DMS79 (cell line): ENCODE measurements at places on chromosomes 5 and 9.

DNA sequence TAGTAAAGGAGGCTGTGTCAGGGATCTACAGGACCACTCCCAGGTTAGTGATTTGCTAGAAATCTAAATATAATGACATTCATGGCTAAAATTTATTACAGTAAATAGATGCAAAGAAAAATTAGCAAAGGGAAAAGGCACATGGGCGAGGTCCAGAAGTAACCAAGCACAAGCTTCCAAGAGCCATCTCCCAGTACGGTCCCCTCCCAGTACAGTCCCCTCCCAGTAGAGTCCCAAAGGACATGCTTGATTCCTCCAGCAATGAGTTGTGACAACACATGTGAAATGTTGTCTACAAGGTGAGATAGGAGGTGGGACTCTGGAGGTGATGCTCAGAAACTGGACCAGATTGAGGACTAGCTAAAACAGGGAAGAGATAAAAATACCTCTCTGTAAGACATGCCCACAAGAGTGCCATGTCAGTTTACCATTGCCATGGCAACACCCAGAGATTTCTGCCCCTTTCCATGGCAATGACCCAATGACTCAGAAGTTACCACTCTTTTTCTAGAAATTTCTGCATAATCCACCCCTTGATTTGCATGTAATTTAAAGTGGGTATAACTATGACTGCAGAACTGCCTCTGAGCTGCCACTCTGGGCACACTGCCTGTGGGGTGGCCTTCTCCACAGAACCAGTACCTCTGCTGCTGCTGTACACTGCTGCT, 27.9 kb upstream of the CEMIP2 start:
- no peak for DNase-seq

GRCh38 chr5:64585646-64586045, 79.8 kb downstream of the RGS7BP start:
- DNase-seq: no peak

- no peak for DNase-seq
Measured at GRCh38 chr5:171633776-171634470, 151.7 kb upstream of the SMIM23 start.

DNA sequence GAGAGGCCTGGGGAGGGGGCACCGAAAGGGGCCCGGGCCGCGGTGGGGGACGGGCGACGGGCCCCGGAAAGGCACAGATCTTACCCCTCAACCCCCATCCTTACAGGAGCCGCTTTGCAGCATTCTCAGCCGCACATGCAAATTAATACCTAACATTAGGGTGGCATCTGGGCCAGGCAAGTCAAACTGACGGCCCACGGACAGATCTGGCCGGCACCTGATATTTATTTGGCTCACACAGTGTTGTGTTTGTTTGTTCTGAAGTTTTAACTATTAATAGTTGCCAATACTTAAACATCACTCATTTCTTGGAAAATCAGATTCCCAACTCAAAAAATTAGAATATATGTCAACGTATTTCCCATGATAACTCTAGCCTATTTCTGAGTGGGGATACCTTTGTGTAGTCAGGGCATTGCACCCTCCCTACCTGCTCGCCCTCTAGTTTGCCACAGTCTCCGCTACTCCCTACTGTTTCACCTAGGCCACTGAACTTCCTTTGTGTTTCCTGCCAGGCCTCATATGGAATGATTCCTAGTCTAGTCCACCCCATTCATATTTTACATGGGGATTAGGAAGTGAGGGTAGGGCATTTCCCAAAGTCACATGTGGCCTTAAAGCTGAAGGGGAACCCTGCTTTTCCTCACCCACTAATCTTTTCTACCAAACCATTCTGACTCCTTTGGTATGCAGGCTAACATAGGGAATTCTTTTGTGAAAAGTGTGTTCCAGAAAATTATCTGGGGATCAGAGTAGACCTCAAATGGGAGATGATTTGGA, 71.9 kb upstream of the LARP1 start:
- no peak for DNase-seq

DNA sequence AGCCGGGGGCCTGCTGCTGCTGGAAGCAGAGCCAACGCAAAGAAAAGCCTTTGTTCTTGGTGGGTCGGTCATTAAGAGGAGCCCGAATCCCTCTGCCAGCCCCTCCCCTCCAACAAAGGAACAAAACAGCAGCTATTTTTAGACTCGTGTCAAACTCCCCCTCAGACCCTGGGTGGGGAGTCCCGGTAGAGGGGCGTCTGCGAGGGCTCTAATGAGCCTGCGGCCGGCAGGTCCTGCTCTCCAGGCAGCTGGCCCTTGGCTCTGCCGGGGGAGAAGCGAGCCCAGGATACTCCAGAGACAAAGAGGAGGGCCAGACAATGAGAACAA, 114.0 kb downstream of the LHX2 start:
- DNase-seq: peak; percentile 11

- DNase-seq: no peak
Measured at GRCh38 chr9:116437411-116438370, 249.4 kb upstream of the TRIM32 start.

- DNase-seq: peak; percentile 1
Measured at GRCh38 chr5:95283761-95284571, 928 bp downstream of the MCTP1 start.

DNA sequence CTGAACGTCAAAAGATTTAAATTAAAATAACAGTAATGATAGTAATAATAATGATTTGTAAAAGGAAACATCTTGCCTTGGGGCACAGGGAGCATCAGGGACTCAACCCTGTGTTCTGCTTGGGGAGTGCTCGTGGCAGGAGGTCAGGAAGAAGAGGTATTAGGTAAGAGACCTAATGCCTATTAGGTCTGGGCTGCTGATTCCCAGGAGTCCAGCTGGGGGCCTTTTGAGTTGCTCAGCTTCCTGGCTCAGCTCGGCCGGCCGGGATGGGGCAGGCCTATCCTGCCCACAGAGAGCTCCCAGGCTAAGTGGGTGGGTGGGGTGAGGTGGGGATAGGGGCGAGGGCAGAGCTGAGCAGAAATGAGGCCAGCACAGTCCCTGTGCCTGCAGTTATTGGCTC, 17.5 kb downstream of the LMX1B start:
- DNase-seq: no peak

- DNase-seq: no peak
Measured at GRCh38 chr5:145056800-145057199, 778.3 kb downstream of the PRELID2 start.

DNA sequence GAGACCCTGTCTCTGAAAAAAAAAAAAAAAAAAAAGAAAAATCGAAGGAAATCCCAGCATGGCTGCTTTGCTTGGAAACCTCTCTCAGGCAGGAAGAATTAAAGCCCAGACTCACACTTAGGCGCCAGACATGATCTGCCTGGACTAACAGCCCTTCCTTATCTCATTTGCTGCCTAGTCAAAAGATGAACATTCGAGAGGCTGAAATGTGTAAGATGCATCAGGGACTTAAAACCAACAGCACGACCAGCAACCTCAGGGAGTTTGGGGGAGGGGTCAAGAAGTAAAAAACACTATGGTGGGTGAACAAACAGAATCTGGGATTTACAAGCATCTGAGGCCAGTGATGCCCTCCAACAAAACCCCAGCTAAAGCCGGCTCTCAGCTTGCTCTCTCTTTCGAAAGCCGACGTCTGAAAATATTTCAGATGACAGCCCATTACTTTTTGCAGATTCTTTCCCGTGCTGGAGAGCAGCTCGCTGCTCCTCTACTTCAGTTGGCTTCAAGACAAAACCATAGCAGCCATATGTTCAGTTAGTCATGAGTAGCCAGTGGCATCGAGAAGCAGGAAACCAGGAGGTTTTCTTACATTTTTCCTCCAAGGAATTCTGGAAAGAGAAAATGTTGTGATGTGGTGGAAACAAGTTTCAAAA, 249.9 kb downstream of the MARCHF11 start:
- DNase-seq: no peak
